Activated T-cell treated with anti-CD3 and anti-CD28 coated beads, Interleukin-2, amount 50 U/mL, for 72 hours (primary cell): ENCODE measurements at places on chromosomes 2 and 18. TPM values are rescaled to one million over a fixed set of nuclear protein-coding genes. Genes with fewer than 3 reads are reported as not detected.

- DNase-seq, result peak; percentile 2
These were observed 32.5 kb downstream of the R3HDM1 start for GRCh38 chr2:135563793-135564192.

- no peak for DNase-seq
These were observed 38.4 kb downstream of the XIRP2 start for GRCh38 chr2:166926657-166927056.

GRCh38 chr2:238859636-238860347 is 11.9 kb downstream of the TWIST2 start:
- no peak for DNase-seq

- no peak for DNase-seq
These were observed 106.8 kb downstream of the ALPK2 start for GRCh38 chr18:58522132-58522531.

GRCh38 chr18:79529296-79529695 is 133.6 kb downstream of the NFATC1 start:
- no peak for DNase-seq

DNA sequence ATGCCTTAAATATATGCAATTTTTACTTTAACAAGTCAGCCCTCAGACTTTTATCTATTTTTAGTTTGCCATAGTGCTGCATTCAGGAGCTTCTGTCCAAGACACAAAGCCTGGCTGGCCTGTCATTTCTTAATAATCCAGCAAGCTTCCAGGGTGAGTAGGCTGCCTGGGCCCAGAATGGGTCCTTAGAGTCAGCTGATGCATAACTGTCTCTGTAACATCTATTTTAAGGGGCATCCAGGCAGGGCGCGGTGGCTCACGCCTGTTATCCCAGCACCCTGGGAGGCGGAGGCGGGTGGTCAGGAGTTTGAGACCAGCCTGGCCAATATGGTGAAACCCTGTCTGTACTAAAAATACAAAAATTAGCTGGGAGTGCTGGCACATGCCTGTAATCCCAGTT is 11.8 kb upstream of the GNLY start:
- DNase-seq, result no peak

GRCh38 chr18:24968238-24968775 is 383.7 kb downstream of the ZNF521 start:
- DNase-seq, result no peak

DNA sequence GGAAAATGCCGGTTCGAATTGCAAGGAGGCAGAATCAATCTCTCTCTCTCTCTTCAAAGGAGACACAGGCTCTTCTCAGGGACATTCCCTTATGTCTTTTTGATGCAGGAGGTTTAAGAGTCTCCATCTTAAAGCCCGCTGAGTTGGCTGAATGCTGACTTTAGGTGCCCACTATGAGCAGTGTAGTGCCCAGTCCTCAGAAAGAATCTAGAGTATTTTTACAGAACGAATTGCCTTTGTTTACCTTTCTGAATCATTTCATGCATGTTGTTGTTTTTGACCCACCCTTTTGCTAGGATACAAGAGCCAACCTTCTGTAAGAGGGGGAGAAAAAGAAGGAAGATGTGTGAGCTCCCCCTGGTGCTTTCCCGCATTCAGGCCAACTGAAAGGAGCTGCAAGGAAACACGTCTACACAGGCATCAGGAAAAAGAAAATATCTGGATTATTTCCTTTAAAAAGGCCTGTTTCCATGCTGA is 193.5 kb upstream of the TCF4 start:
- DNase-seq, result no peak

DNA sequence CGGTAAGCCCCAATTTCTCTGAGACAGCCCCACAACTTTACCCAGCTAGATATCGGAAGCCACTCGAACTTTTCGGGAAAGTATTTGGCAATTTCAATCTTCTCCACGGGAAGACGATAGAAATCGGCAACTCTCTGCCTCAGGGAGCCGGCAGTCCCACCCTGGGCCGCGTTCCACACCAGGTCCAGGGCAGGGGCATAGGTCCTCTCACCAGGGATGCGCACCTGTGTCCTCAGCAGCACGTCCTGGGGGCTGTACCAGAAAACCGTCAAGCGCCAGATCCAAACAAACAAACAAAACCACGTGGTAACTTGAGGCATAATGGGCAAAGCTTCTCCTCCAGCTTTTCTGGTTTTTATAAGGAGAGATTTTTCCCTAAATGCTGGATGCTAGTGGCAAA is 80.9 kb downstream of the USP40 start:
- DNase-seq, result no peak

DNA sequence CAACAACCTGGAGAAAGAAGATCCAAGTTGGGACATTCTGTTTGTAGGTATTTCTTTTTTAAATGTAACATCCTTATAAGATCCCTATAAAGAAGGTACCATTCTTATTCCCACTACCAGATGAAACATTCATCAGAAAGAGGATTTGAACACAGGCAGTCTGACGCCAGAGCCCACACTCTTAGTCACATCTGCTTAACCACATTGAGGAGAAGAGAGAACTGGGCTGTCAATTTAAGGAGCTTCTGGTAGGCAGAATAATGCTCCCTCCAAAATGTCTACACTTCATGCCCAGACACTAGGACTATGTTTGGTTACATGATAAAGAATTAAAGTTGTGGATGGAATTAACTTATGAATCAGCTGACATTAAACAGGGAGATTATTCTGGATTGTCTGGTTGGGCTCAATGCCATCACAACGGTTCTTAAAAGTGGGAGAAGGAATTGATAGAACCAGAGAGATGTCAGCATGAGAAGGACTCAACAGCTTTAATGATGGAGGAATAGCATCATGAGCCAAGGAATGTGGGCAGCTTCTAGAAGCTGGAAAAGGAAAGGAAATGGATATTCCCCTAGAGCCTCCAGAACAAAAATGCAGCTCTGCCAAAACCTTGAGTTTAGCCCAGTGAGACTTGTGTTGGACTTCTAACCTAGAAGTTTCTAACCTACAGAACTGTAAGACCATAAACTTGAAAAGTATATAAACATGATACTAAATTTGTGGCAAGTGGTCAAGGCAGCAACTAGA is 82.2 kb downstream of the KLF7 start:
- no peak for DNase-seq

- no peak for DNase-seq
These were observed 4.2 kb downstream of the GAREM2 start for GRCh38 chr2:26177122-26177521.

GRCh38 chr2:6993229-6993640 is 76.0 kb downstream of the RNF144A start:
- DNase-seq, result no peak

GRCh38 chr2:207491086-207491485 is 38.7 kb upstream of the CREB1 start:
- no peak for DNase-seq

DNA sequence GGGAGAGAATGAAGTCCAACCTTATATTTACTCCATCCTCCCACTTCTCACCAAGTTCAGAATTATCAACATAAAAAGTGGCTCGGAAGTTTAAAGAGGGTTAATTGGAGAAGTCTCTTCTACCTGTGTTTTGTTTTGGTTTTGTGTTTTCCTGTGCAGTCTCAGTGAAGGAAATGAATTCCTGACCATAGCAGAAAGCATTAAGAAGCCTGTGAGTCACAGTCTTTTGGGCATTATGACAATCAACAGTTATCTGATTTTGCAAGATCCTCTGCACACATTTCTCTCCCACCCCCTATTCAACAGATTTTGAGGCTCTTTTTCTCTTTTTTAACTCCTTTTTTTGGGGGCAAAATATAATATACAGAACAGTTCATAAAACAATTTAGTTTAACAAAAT is 8.6 kb upstream of the RPL37A start:
- DNase-seq, result no peak

DNA sequence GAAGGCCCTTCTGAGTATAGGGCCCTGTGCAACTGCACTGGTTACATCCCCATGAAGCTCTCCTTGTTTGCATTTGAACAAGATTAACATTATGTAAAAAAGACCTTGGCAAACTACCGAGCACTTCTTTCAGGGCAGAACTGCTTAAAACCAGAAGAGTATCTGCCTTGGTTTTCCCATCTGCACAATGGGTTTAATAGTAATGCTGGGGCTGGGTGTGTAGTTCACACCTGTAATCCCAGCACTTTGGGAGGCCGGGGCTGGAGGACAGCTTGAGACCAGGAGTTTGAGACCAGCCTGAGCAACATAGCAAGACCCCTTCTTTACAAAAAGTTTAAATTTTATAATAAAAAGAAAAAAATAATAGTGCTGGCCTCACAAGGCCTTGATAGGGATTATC is 8.5 kb downstream of the PLA2R1 start:
- DNase-seq, result no peak

DNA sequence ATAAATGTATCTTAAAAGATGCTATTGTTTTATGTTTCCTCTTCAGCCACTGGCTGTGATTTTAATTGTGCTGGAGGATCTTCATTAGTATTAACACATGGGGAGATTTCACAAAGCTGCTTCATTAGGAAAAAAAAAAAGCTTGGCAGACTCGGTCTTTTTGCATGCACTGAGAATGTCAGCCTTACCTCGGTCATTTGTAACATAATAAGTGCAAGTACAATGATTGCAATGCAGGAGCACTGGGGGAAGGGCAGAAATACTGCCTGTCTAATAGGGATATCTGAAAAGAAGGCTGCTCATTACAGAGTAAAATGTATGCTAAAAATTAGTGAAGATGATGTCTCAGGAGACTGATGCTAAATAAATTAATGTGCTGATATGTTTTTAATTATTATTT is 1.3 kb upstream of the BAZ2B start:
- DNase-seq, result no peak

DNA sequence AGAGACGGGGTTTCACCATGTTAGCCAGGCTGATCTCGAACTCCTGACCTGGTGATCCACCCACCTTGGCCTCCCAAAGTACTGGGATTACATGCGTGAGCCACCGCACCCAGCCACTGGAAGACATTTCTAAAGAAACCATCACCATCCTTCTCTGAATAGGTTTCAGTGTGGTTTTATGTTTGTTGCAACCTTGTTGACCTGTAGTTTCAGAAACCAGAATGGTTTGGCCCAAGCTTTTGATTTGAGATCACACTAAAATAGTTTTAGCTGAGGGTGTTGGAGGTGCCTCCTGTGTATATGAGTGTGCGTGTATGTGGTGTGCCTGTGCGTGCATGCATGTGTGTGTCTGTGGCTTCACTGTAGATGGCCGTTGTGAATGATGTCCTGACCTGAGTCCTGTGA is 26.2 kb downstream of the INPP4A start:
- DNase-seq, result no peak

GRCh38 chr2:110827511-110827910 is 95.1 kb downstream of the ACOXL start:
- no peak for DNase-seq

DNA sequence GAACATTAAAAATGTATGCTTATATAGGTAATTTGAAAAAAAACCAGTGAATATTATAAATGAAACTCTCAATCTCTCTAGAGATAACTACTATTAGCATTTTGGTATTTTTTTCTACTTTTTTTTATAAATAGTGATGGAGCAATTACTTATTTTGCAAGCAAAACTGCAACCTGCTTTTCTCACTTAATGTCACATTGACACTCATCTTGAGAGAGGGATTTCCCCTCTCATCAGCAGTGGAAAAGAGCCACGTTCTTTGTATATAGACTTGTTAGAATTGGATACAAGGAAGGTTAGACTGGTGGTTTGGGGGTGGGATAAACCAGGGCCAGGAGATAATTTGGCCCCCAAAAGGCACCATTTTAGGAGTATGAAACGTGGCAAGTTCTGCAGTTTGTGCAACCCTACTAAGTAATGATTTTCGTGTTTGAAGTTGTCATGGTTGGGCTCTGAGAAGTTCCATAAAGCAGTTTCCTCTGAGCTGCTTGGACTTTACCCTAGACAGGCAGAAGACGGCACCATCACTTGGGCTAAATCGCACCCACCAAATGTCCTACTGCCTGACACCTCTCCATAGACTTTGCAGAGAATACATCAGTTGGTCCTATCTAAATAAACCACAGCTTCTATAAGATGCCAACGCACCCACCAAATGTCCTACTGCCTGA is 194.0 kb downstream of the ACTR3 start:
- no peak for DNase-seq

DNA sequence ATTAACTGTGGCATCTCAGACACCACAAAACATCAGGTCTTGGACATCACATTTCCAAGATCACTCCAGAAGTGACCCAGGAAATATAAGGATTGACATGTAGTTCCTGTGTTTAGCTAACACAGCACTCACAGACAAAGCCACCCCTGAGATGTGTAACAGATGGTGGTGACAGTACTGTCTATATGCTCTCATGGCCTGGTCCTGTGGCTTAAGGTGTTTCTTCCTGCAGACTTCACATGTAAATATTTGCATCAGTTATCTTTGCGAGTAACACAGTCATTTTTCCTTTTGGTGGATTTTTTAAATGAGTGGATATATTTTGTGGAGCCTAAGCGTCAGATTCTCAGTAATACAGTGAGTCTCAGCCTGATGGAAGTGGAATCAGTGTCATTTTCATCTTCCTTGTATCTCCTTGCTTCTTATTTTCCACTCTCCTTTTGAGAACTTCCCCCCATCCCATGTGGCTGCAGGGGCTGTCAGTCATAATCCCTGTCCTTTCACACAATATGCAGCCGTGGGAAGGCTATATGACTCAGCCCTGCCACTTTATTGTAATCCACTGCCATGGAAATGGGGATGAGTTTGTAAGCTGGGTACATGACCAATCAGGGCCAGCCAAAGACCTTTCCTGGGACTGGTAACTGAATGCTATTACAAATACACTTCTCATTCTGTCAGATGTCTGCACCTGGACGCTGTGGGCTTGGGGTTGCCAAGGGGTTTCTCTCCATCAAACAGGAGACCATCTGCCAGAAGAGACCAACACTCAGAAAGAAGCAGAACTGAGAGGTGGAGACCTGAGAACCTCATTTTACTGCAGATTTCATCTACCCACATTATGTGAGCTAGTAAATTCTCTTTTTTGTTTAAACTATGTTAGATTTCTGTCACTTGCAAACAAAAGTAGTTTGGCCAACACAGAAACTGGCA is 74.3 kb downstream of the ICOS start:
- DNase-seq, result no peak

- DNase-seq, result peak; percentile 1
These were observed 889.1 kb upstream of the GCFC2 start for GRCh38 chr2:76599732-76600368.

DNA sequence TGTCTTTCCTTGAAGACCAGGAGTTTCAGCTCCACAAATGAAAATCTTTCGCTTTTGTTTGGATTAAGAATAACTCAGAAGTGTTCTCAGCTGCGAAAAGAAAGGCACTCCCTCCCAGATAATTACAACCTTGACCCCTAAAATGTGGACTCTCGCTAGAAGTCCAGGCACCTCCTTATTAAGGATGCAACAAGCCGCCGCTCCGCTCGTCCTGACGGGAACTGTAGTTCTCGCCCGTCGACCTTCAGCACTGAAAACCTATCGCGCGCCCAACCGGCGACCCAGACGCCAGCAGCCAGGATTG is 559 bp downstream of the IMMT start:
- no peak for DNase-seq

LOXL3 gene
- 3.6 TPM for total RNA-seq

RFX8 gene
- total RNA-seq, result 1.4 TPM

LHCGR gene
- not detected for total RNA-seq

MAPRE3 gene
- total RNA-seq, result 5.3 TPM

FER1L5 gene
- not detected for total RNA-seq

RNF125 gene
- total RNA-seq, result 43.3 TPM

PPP4R1 gene
- total RNA-seq, result 23.7 TPM
